ENCODE measurements at places on chromosomes 5 and 9.

GRCh38 chr9:129671519-129671918, 6.1 kb downstream of the PRRX2 start:
- no peak for DNase-seq

- no peak for DNase-seq
These were observed 230.3 kb downstream of the CRB2 start for GRCh38 chr9:123586275-123586674.

GRCh38 chr5:30918171-30918570, 275.3 kb upstream of the CDH6 start:
- DNase-seq: no peak

DNA sequence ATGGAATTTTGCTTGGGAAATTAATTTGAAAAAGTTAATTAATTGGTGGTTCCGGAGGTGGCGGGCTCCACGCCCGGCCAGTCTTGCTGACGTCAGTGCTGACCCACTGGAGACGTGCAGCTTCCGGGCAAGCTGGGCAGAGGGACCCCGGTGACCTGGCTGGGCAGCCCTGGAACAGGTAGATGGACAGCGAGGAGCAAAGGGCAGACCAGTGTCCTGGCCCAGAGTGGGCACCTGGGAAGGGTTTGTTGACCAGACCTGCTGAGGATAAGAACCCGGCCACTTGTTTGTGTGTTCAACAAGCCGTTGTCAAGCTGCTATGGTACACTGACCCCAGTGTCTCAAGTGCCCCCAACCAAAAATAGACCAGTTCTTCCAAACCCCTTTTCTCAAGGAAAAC, 17.5 kb downstream of the CXXC5 start:
- DNase-seq: no peak

- no peak for DNase-seq
These were observed 125.9 kb upstream of the OSMR start for GRCh38 chr5:38719916-38720315.

DNA sequence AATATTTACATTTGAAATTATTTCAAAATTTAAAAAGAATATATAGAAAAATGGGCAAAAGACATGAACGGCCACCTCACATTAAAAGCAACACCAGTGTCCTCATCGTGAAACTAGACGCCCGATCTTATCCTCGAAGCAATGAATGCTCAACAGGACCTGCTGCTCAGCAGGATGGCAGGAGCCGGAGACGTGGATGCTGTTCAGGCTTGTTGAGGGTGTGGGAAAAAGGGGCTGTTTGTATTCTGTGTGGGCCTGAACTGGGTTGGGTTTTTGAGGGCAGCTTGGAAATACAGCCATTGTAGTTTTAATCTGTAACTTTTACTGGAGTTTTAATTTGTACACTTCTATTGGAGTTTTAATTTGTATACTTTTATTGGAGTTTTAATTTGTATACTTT, 20.3 kb downstream of the EXOC3 start:
- no peak for DNase-seq

GRCh38 chr5:96633820-96634219, 28.4 kb upstream of the CAST start:
- DNase-seq: no peak

DNA sequence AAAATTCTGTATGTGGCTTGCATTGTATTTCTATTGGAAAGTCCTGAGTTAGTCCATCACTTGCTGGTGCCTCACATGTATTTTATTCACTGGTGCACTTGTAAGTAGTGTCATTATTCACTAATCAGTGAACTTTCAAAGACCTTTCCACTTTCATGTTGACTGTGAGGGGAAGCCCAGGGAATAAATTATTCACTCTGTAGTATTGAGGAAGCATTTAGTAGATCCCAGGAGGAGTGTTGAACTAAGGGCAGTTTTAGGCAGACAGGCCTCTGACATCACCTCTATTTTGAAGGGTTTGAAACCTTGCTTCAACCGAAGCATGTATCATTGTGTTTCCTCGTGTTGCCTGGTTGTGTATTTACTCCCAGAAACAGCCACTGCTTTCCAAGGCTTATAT, 705.4 kb upstream of the RIOK2 start:
- DNase-seq: no peak

GRCh38 chr5:14735944-14736343, 71.4 kb downstream of the OTULIN start:
- no peak for DNase-seq

DNA sequence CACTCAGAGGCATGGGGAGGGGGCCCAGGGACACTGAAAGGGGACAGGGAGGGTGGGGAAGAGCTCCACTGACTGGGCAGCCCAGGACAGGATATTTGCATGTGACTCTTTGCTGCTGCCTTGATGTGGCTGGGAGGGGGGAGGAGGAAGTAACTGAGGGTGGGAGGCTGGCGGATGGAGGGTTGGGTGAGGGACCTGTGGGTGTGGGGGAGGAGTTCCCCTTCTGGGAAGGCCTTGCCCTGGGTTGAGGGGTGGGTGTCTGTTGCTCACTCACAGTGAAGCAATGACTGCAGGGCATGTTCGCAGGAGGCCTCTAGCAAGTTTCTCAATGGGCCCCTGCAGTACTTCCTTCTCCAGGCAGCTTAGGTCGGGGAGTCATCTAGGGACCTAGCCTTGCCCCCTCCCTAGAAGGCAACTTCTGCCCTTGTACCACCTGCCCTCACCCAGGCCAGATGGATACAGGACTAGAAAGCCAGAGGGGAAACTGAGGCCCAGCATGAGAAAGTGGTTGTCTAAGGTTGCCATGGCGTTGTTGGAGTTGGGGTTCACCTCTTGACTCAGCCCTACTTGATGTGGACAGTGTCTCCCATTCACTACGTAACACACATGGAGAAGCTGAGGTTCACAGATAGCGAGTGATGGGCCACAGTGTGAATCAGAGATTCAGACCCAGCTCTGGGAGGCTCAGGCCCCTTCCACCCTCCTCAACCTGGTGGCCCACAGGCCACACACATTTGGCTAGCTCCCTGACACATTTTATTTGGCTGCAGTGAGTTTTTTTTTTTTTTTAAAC, 3.0 kb downstream of the GRK6 start:
- DNase-seq: peak; percentile 66

- DNase-seq: no peak
These were observed 126.2 kb upstream of the DMRT1 start for GRCh38 chr9:715300-715699.

DNA sequence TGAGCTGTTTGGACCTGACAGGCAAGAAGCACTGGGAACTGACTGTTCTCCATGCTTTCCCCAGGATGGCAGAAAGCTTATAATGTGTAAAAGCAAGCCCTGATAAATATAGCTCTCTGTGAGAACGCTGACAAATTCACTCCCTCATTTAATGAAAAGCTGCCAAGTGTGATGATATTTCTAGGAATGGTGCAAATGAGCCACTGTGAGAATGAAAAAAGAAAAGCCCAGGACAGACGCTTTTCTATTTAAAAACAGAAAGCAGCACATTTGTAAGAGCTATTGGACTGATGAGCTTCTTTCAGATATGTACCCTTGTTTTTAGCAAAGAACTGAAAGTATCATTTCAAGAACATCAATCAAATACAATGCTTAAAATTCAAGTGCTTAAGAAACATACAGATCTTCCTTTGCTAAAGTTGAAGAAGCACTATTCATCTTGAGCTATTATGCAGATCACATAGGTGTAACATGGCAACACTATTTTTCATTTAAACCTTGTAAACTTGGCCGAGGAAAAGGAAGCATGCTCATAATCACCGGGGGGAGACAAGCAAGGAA, 842.6 kb upstream of the ACO1 start:
- DNase-seq: no peak

GRCh38 chr5:67244345-67244793, 47.8 kb upstream of the CD180 start:
- DNase-seq: no peak

GRCh38 chr9:84152204-84152603, 171.6 kb downstream of the RMI1 start:
- DNase-seq: no peak

All from activated CD4-positive, alpha-beta T cell treated with anti-CD3 and anti-CD28 coated beads for 1 hour (primary cell).